ENCODE measurements at places on chromosomes 7 and 10.

- DNase-seq = no peak
These were observed 390.3 kb downstream of the MAGI2 start for GRCh38 chr7:79063019-79063698.

- no peak for DNase-seq
These were observed 66.5 kb downstream of the WDR11 start for GRCh38 chr10:120917521-120918250.

DNA sequence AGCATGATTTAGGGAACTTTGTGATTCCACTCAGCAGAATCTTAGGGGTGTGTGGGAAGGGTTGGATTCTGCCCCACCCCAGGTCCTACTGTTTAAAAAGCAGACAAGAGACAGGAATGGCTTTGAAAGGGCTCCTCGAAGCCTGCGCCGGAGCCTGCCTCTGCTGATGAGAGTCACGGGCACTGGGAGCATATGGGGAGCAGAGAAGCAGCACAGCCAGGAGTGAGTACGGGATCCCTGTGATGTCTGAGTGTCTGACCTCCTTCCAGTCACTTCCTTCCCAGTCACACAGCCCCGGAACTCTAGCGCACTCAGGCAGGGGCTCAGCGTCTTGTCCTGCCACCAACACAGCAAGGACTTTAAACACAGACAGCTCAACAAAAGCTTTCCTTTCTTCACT is 514.9 kb upstream of the DPP6 start:
- DNase-seq = no peak

DNA sequence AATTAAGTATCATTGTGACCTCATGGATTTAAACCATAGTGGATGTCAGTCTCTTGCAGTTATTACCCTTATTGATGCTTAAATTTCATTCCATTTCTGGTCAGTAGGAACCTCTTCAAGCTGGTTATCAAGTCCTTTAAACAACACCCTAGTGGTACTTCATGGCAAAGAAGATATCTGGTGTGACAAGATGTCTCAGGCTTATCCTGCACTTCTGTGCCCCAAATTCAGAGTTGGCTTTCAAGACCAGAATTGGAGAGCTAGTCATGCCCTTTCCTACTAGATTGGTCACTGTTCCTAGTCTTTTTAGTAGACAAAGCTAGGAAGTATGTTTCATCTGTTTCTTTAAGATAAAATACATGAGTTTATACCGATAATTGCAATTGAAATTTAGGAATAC is 54.9 kb downstream of the KMT2E start:
- no peak for DNase-seq

- no peak for DNase-seq
These were observed 35.3 kb downstream of the LRRC72 start for GRCh38 chr7:16561943-16562342.

- peak; percentile 46 for DNase-seq
These were observed 24.8 kb downstream of the NPTX2 start for GRCh38 chr7:98641646-98642500.

GRCh38 chr7:90552521-90552920 is 43.6 kb upstream of the CDK14 start:
- no peak for DNase-seq

DNA sequence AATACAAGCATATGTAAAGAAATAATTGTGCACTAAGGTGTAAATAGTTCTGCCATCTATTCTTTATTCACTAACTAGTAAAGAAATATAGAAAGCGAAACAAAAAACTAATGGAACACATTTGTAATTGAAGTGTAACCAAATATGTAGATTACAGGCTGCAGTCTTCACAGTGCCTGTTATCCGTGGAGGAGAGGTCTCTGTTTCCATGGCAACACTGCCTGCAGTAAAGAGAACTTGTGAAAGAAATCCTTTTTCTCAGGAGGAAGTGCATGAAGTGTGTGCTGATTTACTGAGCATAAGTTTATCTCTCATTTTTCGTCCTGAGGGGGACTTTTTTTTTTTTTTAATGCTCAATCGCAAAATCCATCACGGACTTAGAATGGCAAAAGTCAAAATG is 102.5 kb downstream of the APBB1IP start:
- peak; percentile 73 for DNase-seq

DNA sequence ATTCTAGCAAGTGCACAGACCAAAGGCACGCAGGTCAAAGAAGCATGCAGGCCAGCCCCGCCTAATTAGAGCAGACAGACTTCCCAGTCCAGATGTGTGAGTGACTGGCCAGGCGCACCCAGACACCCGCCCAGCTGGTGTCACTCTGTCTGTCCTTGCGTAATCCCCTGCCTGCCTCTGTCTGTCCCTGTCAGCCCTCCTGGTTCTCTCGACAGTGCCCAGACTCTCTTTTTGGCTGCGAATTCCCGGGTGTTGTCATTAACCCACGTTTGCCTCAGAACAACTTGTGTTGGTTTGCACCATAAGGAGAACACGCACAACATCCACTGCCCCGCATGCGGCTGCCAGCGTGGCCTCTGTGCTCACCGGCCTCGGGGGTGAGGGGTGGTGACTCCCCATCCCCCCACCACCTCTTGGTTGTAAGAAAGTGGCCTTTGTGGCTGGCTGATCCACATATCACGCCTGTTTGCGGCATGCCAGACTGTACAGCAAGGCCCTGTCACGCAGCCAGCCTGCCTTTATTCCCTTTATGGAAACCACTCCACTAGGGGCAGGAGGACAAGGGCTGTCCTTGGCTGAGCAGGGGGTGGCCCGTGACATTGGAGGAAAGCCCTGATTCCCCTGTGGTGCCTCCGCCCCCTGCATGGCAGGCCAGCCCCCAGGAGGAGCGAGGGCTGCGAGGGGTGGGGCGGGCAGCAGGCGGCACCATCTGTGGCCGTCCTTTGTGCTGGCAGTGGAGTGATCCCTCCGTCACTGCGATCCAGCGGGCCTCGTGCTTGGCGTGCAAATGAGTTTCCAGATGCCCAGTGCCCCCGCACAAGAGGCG is 72.8 kb upstream of the PPIF start:
- DNase-seq = no peak

DNA sequence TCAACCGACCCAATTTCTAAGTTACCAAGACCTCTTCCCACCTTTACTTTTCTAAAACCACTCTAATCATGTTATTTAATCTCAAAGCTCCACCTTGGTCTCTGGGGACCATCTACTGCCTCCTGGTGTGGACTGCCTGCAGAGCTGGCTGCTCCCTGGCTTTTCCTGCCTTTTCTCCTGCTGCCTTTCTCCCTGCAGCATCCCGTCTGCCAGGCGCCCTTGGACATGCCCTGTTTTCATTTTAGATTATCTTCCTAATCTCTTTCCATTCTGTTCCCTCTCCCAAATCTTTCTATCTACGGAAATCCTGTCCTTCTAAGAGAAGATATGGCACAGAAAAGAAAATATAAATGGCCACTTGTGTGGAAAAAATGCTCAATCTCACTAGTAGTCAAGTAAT is 23.1 kb downstream of the TCAF1 start:
- DNase-seq = no peak

GRCh38 chr7:26055241-26055640 is 96.8 kb upstream of the NFE2L3 start:
- no peak for DNase-seq

DNA sequence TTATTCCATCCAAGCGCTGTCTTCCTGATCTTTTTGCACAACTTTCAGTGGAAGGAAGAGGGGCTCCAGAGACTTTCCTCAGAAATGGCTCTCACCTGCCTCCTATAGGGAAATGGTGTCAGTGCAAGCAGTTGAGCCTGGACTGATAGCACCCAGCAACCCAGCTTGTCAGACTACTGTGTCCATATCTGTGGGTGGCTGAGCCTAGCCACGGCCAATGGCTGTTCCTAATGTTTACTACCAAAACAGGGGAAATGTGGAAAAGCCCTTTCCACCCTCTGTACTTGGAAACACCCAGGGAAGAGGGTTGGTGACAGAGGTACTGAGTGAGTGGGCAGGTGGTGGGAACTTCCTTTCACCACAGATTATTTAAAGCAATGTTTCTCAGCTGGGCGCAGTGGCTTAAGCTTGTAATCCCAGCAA is 4.3 kb upstream of the YKT6 start:
- DNase-seq = peak; percentile 70

GRCh38 chr10:59181668-59182067 is 5.2 kb downstream of the PHYHIPL start:
- DNase-seq = peak; percentile 62

GRCh38 chr10:70461397-70462348 is 16.9 kb upstream of the PALD1 start:
- DNase-seq = peak; percentile 84

- no peak for DNase-seq
These were observed 555.5 kb downstream of the ETV1 start for GRCh38 chr7:13433946-13434345.

DNA sequence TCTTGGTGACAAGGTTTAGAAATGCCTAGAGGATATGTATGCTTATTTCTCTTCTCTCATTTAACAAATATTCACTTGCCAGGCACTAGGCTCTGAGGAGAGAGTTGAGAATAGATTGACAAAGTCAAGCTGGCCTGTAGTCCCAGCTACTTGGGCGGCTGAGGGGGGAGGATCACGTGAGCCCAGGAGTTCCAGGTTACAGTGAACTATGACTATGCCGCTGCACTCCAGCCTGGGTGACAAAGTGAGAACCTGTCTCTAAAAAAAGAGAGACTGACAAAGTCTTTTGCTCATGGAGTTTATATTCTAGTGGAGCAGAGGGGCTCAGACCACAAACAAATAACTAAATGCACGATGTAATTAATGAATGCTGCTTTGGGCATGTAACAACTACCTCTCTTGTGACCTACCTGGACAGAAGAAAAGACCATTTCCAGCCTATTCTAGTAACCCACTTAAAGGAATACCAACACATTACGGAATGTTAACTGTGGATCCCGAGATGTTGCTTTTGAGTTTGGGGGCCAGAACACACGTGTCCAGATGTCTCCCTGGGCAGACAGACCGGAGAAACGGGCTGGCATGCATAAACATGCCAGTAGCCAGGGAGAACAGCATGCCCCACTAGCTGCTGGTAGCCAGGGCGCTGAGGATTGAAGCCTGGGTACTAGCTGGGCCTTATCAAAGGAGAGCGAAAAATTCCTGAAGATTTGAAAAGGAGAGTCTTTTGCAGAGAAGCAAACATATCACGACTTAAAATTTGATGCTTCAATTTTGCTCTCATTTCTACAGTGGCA is 2.6 kb upstream of the BMPR1A start:
- no peak for DNase-seq

GRCh38 chr7:50331564-50332208 is 27.2 kb downstream of the IKZF1 start:
- DNase-seq = peak; percentile 72

DNA sequence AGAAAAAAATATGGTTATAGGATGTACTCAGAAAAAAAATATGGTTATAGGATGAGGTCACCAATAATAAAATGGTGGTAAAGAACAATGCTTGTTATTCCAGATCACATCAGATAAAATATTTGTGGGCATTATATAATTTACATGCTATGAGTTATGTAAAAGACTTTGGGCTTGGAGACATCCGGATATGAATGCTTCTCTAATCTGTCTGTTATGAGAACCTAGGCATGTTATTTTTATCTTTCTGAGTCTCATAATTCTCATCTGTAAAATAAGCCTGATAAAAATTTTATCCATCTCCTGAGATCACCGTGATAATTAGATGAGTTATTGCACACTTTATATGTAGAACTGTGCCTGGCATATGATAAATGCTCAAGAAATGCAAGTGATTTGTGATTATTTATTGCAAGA is 37.8 kb downstream of the DKK1 start:
- DNase-seq = no peak

DNA sequence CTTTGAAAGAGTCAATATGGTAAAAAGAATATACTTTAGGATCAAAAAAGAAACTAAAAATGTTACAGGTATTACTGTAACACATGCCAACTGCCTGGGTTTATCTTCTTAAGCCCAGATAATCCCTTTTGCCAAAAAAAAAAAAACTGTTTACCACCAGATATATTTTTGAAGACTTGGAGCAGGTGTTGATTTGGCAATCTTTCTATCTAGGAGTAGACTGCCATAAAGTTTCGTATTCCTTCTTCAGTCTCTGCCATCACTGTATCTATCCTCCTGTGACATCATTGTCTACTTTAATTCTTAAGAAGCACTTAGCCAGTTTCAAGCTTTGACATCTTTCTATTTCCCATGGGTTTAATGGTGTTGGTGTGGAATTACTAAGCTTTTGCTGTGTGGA is 161.0 kb downstream of the ST7 start:
- DNase-seq = no peak

GRCh38 chr7:66700633-66701131 is 39.9 kb upstream of the RABGEF1 start:
- DNase-seq = no peak

DNA sequence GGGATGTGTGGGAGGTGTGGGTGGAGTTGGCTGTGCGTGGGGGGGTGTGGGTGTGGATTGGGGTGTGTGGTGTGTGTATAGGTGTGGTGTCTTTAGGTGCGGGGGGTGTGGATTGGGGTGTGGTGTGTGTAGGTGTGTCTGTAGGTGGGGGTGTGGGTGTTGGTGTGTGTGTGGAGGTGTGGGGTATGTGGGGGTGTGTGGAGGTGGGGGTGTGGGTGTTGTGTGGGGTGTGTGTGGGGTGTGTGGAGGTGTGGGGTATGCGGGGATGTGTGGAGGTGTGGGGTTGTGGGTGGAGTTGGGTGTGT is 33.9 kb downstream of the SPDYE17 start:
- DNase-seq = peak; percentile 37

GRCh38 chr7:1678571-1679325 is 8.7 kb downstream of the ELFN1 start:
- DNase-seq = peak; percentile 19

- DNase-seq = no peak
These were observed 42.6 kb downstream of the KIF20B start for GRCh38 chr10:89744026-89744425.

DNA sequence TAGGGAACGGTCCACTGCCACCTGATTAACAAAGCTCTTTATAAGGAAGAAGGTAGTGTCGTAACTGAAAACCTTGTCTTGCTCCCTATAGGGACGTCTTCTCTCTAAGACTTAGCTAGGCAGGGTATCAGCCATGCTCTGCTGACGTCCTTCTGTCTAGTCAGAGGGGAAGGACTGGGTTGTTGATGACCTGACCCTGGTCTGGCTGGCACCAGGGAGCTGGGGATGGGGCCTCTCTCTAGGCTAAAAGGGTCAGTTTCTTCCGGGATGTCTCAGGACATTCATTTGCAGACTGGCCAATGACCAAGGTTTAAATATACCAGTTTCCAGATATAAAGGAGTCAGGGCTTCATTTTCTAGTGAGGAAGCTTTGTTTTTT is 9.6 kb downstream of the CYP17A1 start:
- no peak for DNase-seq

- no peak for DNase-seq
These were observed 3.7 kb downstream of the GOT1 start for GRCh38 chr10:99426689-99427088.

- DNase-seq = no peak
These were observed 1041.8 kb downstream of the GATA3 start for GRCh38 chr10:9096288-9096687.

GRCh38 chr10:13842117-13842516 is 255.4 kb downstream of the PRPF18 start:
- no peak for DNase-seq

Data from GM13976 (cell line).